NB4 (cell line): ENCODE measurements at places on chromosomes 1 and 21.
A peak's percentile ranks its signal among the peaks of the same experiment; 100 is the strongest.

DNA sequence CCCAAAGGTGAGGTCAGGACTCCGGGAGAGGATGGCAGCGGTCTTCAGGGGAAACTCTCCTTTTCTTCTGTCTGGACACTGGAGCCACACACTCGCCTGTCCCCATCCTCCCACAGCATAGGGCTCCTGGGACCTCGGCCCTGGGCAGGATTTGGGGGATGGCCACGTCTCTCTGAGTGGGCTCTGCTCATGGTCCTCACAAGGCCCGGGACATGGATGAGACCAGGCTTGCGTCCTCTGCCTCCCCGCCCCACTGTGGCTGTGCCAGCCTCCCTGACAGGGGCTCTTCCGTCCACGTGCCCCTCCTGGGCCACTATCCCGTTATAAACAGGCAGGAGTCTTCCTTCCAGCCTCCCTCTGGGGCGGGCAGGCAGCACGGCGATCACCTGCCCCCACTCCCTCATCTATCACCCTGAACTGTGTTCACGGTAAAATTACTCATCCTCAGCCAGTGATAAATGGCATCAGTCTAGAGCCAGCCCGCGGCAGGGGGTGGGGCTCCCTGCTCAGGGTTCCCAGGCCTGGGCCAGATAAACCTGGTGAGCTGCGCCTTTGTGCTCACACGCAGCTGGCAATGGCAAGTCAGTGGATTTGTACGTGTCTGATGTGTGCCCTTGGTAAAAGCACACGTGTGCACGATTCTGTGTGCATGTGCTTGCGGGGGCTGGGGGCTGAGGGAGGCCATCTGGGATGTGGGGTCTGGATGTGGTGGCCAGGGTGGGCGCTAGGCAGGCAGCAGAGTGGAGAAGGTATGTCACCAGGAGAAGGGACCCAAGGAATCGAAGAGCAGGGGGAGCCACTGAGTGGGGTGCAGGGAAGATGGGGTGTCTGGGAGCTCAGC is 12.6 kb upstream of the SAMD11 start:
- DNase-seq: no peak

GRCh38 chr1:160453443-160453842 is 53.1 kb downstream of the VANGL2 start:
- no peak for DNase-seq

DNA sequence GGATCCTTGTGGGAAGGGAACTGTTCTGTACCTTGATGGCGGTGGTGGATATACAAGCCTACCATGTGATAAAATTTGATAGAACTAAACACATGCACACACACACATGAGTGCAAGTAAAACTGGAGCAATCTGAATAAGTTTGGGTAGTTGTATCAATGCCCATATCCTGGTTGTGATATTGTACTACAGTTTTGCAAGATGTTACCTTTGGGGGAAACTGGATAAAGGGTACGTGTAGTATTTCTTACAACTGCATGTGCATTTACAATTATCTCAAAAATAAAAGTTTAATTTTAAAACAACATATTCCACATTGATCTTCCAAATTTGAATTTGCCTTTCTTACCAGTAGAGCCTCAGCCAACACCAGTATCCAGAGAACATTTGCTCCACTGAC is 99.6 kb downstream of the DTL start:
- no peak for DNase-seq

DNA sequence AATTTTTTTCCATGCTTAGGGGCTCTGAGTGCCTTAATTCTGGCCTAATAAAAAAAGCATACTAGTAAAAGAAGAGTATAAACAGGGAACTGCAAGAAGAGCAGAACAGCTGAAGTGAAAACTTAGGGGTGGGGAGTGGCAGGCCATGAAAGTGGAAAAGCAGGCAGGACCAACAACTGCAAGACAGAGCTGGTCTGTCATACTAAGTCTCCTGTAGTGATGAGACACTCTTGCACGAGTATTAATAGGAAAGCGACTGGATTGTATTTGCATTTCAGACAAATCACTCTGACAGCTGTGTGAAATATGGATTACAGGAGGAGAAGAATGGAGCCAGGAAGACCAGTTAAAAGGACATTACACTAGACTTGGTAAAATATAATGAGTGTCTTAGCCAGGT is 449.9 kb downstream of the NUF2 start:
- DNase-seq: no peak

GRCh38 chr1:37010011-37010410 is 24.3 kb downstream of the GRIK3 start:
- no peak for DNase-seq

DNA sequence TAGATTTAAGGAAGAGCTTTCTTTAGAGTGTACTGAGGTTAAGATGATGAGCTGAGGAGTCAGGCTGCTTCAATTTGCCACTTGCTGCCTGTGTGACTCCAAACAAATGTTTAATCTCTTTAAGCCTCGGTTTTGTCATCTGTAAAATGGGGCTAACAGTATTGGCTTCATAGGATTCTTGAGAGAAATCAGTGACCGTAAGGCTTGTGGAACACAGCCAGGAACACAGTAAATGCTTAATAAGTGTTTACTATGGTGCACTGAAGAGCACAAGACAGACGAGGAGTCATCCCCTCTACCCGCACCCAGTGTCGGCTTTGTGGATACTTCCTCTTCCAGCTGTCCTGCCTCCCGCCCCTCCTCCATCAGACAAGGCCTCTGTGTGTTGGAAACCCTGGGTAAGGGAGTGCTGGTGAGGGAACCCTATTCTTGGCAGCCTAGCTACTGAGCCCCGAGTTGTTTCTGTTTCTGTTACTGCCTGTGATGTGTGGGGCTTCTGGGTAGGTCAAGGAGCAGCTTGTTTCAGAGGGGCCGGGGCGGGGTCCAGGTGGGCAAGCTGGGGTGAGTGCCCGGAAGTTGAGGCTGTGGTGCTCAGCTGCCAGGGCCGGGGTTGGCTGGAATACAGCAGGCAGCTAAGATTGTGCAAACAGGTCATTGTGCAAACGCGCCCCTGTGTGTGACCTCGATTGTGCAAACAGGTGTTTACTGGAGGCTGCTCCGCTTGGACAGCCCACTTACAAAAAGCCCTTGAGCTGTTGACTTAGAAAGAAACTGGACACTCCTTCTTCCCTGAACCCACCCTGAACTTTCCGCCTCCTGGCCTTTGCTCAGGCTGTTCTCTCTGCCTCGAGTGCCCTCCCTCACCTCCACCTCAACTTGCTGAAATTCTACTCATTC is 4.0 kb upstream of the CSF3R start:
- peak; percentile 94 for DNase-seq

DNA sequence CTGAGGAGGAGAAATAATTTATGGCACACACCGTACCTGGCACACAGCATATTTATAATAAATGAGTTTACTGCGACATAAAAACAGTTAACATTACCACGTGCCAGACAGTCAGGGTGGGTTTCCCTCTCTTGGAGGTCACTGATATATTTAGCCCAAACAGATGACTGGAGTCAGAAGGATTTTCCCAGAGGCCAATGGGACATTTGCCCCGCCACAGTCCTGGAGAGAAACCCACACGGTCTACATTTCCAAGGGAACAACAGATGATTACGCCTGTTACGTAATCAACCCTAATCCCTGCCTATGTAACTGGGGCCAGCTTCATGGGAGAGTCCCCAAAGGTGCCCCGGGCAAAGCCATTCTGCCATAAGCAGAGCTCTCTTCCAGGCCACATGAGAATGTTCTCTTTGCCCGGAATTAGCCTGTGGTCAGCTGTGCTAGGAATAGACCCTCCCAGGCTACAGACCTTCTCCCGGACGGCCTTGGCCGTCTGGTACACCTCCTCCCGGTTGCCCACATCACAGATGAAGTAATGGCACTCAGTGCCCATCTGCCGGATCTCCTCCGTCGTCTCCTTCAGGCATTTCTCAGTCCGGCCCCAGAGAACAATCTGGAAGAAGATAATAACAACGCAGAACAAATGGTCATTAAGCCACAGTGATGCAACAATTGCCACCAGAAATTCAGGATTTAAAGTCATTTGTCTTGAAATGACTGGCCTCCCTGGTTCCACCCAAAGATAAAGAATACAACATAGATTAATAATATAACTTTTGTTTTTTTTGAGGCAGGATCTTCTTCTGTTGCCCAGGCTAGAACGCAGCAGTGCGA is 37.7 kb downstream of the DHRS3 start:
- no peak for DNase-seq

GRCh38 chr21:38129711-38130110 is 127.1 kb upstream of the KCNJ15 start:
- no peak for DNase-seq

- DNase-seq: no peak
Observed at GRCh38 chr1:203213126-203213525, 16.3 kb downstream of the CHIT1 start.

- DNase-seq: no peak
Observed at GRCh38 chr1:39683591-39684312, 7.5 kb downstream of the HPCAL4 start.

DNA sequence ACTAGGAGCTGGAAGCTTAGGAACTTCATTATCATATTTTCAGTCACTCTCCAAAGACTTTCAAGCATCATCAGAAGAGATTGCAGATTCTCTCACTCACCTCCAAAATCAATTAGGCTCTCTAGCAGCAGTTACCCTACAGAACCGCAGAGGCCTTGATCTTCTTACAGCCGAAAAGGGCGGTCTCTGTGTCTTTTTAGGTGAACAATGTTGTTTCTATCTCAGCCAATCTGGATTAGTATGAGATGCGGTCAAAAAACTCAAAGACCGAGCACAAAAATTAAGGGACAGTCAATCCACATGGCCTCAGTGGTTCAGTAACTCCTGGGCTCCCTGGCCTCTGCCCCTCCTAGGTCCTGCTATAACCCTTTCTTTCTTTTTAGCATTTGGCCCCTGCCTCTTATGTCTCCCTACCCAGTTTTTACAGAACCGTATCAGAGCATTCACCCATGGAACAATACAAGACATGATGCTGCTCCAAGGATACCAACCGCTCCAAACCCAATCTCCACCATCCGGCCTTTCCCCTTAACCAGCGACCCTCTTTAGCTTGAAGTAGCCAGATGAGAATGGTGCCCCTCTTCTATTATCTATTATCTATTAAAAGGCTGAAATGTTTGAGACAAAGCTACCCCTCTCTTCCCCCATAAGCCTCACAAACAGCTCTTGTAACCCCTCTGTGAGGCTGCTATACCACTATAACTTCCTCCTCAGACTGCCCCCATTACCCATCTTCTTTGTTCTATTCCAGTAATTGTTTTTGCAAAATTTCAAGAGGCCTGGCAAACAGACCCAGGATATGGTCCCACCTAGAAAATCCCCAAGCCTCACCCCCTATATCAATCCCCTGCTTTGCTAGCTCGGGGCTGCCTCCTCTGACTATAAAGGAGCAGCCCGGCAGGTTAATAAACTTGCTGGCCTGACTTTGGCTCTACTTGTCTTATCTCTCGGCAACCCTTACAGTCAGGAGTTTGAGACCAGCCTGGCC is 18.7 kb upstream of the CA6 start:
- no peak for DNase-seq

DNA sequence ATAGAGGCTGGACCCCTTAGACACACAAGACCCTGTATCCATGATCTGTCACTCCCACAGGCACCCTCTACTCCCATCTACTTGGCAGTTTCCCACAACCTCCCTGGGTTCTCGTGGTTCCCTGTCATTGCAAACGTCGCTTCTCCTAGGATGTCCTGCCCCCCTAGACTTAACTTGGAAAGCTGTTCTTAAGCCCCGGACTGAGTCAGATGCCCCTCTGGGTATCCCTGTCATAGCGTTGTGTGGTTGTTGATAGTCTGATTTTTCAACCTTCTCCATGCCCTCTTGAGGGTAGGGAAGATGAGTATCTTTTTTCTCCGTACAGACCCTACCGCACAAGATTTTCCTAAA is 11.8 kb downstream of the RCC1 start:
- no peak for DNase-seq

GRCh38 chr1:87108814-87109411 is 194.5 kb downstream of the HS2ST1 start:
- DNase-seq: no peak

DNA sequence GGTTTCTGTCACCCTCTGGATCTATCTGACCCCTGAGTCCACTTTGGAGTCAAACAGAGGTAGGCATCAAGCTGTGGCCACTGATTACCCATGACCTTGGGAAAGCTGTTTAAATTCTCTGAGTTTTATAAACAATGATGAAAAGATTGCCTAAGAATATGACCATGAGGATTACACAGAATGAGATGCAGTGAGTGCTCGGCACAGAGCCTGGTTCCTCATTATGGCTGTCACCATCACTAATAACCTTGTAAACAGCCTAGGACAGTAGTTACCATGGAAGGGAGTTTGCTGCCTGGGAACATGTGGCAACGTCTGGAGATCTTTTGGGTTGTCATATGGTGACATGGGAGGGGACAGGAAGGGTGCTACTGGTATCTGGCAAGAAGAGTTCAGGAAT is 248.3 kb upstream of the KAZN start:
- no peak for DNase-seq

GRCh38 chr1:111551623-111552411 is 48.4 kb upstream of the ADORA3 start:
- DNase-seq: no peak

- no peak for DNase-seq
Observed at GRCh38 chr1:228830185-228830953, 95.1 kb downstream of the RHOU start.

DNA sequence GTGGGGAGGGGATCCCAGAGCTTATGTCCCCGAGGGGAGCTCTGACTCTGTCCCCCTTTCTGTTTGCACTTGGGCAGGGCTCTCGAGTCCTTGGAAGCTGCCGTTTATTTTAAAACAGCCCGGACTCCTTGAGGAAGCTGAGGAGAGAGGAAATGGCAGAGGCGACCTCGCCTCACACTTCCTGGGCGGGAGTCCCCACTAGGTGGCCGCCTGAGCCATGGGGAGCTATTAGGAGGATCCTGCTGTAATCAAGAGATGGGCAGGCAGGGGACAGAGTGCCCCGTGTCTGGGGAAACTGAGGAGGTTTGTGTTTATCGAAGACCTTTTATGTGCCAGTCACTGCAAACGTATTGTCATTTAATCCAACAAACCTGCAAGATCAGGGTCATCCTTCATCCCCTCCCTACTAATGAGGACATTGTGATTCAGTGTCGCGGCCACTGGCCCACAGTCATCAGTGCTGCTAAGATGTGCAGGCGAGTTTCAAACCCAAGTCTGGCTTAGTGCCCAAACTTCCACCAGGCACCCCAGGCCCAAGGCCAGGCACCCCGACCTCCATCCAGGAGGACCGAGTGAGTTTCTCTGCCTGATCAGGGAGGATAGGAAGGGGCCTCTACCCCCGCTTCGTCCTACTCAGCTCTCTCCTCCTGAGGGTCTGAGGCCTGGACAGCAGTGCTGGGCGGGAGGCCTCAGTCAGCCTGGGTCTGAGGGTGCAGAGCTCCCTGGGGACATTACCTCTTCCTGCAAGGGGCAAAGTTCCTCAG is 316.9 kb upstream of the VAMP3 start:
- DNase-seq: peak; percentile 40

- no peak for DNase-seq
Observed at GRCh38 chr1:104795931-104796330, 1046.2 kb downstream of the AMY1C start.
